ENCODE measurements at places on chromosomes 13 and 19.

DNA sequence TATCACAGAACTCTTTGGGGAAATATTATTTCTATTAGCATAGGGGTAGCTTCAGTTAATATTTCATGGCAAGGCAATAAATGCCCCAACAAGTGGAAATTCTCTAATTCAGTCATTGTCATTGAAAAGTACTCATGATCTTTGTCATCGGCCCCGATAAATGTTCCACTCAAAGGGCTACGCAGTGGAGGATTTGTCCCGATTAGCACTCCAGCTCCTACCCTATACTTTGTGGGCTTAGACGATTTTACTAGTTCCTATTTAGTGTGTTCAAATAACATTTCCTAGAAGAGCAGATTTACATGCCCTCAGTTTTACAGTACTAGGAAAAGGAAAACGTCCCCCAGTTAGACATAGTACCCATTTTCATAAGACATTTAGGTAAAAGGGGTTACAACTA is 38.0 kb upstream of the ATP12A start:
- no peak for DNase-seq

- no peak for DNase-seq
Observed at GRCh38 chr13:79477968-79478367, 3.0 kb upstream of the NDFIP2 start.

- no peak for DNase-seq
Observed at GRCh38 chr13:95697052-95697680, 20.2 kb downstream of the DNAJC3 start.

GRCh38 chr13:68998056-68998455 is 1109.6 kb upstream of the ATXN8OS start:
- DNase-seq: no peak

DNA sequence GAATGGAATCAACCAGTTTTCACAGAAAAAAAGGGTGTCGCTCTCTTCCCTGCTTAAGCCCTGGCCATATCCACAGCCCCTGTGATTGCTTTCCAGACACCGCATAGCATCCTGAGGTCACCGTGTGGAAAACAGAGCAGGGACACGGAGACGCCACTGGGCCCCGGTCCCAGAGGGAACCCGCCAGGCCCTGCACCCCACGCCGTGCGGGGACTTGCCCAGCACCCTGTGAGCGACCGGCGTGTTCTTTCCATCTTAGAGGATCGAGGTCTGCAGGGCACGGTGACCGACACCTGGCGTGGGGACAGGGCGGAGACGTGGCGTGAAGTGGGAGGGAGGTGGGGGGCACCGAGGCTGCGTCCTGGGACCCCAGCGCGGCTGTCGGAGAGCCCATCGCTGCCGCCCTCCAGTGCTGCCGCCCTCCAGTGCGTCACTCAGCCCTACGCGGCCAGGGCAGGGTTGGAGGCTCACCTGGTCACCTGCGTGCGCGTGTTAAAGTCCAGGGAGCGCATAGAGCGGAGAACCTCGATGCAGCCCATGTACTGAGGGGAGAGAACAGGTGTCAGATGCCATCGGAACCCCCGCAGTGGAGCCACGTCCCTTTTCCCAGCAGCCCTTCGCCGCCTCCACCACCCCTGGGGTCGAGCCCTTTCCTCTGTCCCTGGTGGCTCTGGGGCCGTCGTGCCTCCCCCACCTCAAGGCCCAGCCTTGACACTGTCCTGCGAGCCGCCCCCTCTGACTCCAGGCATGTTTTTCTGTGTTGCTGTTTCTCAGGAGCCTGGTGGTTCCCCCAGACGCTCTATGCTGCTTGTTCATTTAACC is 20.2 kb downstream of the SHC2 start:
- DNase-seq: no peak

GRCh38 chr13:107843681-107844080 is 371.7 kb downstream of the LIG4 start:
- DNase-seq: no peak

GRCh38 chr19:35644987-35645679 is 3.0 kb upstream of the COX6B1 start:
- peak; percentile 28 for DNase-seq

- no peak for DNase-seq
Observed at GRCh38 chr13:44231786-44232516, 141.7 kb upstream of the SERP2 start.

- DNase-seq: peak; percentile 42
Observed at GRCh38 chr13:20489185-20489820, 36.4 kb downstream of the CRYL1 start.

GRCh38 chr19:40446263-40446784 is 2.2 kb upstream of the SERTAD3 start:
- DNase-seq: no peak

- no peak for DNase-seq
Observed at GRCh38 chr13:37755349-37755748, 114.2 kb downstream of the TRPC4 start.

DNA sequence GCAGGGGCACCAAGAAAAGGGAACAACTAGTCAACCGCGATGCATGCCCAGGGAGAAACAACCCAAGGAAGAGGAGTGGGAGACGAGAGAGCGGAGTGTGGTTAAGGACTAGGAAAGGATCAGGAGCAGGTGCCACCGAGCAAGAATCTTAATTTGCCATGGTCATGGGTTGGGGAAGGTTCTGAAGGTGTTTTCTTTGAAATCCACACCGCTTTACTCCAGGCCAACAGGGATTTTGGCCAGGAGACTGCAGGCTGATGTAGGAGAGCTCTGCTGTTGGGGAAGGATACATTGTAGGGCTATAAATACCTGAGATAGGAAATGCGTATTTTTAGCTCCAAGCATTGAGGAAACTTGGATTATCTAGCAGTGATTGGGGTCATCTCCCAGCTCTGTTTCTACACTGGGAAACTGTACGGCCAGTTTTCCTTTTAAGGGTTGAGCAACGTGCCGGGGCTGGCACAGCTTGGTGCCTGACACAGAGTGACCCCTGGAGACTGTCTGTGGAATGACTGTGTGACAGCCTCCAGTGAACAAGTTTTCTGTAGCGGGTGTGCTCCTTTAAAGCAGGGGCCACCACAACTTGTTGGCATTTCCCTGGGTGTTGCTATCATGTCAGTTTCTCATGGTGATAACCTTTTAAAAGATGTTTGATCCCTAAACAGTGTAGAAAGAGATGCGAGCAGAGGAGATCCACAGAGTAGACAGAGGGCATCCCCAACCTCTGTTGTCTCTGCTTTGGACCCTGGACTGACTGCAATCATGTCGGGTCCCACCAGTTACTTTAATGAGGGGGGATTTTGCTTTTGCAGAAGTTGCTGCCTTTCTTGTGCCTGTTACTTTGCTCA is 34.3 kb downstream of the ZNF536 start:
- no peak for DNase-seq

GRCh38 chr19:13039211-13039789 is 44.0 kb downstream of the NFIX start:
- no peak for DNase-seq

DNA sequence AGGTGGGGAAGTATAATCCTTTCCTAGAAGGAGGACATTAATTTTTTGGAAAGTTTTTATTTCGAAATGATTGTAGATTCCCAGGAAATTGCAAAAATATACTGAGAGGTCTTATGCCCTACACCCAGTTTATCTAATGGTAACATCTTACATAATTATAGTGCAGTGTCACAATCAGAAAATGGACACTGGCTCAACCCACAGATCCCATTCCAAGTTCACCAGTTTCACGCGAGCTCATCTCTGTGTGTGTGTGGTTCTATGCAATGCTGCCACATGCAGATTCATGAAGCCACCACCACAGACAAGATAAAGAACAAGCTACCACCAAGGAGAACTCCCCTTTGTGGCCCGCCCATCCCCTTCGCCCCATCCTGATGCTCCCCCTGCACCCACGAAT is 24.4 kb downstream of the IL17D start:
- no peak for DNase-seq

DNA sequence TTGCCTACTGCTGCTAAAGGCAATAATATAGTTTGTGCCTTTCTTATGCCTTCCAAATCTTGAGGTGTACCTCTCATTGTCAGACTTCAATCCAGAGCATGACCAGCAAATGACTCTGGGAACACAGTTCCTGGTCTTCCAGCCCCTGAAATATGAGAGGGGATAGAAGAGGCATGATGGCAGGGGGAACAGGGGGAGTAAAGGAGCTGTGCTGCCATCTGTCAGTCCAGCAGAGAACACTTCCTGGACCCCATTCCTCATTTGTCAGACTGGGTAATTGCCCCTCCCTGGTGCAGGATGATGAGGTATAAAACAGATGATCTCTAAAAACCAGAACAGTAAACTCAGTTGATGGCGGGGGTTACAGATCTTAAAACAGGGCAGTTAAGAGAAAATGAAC is 618.7 kb downstream of the DIAPH3 start:
- no peak for DNase-seq

GRCh38 chr13:53135301-53135700 is 106.7 kb downstream of the OLFM4 start:
- no peak for DNase-seq

- no peak for DNase-seq
Observed at GRCh38 chr19:51690454-51691073, 2.6 kb upstream of the SPACA6 start.

- DNase-seq: no peak
Observed at GRCh38 chr19:47429140-47429793, 9.9 kb upstream of the MEIS3 start.

Measured in SHP77 treated with DMSO at 0.1 percent for 48 hours (cell line).